ENCODE measurements at places on chromosomes 11 and 22.

GRCh38 chr11:80155412-80156017, 714.7 kb upstream of the TENM4 start:
- no peak for DNase-seq

GRCh38 chr11:15710580-15711275, 596.0 kb downstream of the INSC start:
- DNase-seq: no peak

- no peak for DNase-seq
Observed at GRCh38 chr22:36884349-36885158, 23.7 kb downstream of the NCF4 start.

GRCh38 chr22:46172522-46173110, 22.3 kb downstream of the PPARA start:
- no peak for DNase-seq

- DNase-seq: no peak
Observed at GRCh38 chr11:1924181-1924580, 4.7 kb downstream of the TNNT3 start.

GRCh38 chr11:108198833-108199232, 23.6 kb downstream of the NPAT start:
- DNase-seq: no peak

- no peak for DNase-seq
Observed at GRCh38 chr11:66265531-66266377, 2.7 kb upstream of the RAB1B start.
